ENCODE measurements at places on chromosomes 1 and 21.

DNA sequence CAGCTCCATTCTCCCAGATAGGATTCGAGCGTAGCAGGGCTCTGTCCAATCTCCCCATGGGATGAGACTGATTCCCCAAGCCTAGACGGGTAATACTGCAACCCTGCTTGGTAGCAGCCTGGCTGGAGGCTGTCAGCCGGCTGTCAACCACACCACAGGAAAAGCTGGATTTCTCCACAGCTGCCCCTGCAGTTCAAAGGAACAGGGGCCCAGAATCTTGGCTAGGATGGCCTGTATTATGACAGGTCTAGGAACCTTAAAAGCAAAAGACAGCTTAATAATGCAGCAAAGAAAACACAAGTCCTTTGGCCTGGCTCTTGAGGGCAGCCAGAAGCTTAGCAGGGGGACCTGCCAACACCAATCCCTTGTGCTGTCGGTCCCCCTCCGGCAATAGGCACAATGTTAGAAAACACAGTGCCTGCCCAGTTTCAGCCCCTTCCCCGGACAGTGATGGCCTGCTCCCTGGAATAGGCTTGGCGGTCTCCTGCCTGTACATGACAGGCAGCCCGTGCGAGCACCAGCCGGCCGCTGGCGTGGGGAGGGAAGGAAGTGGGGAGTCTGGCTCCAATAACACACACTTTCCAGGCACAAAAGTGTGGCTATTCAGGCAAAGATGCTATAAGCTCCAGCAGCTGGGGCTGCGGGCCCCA is 90.5 kb downstream of the TRABD2B start:
- no peak for DNase-seq

GRCh38 chr1:77290576-77290975 is 8.8 kb downstream of the AK5 start:
- no peak for DNase-seq

DNA sequence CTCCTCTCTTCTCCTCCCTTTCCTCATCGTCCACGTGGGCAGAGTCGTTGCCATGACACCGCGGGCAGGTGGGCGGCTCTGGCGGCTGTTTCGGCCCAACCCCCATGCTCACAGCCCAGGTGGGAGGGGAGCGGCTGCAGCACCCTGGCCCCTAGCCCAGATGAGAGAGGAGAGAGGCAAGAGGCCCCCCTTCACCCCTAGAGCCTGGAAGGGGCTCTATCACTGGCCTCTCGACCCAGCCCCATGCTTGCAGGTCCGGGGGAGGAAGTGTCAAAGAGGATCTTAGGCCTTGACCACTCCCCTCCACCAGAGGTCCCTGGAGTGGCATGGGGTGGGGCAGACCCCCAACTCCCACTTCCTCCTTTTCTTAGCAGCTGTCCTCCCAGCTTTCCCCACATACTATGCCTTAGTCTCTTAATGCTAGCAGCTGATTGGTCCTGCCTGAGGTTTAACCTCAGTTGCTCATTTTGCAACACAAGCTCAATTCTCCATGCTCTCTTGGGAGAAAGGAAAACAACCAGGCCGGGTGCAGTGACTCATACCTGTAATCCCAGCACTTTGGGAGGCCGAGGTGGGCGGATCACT is 10.4 kb downstream of the DLGAP3 start:
- DNase-seq, result no peak

GRCh38 chr1:9798236-9799130 is 25.3 kb downstream of the CLSTN1 start:
- no peak for DNase-seq

DNA sequence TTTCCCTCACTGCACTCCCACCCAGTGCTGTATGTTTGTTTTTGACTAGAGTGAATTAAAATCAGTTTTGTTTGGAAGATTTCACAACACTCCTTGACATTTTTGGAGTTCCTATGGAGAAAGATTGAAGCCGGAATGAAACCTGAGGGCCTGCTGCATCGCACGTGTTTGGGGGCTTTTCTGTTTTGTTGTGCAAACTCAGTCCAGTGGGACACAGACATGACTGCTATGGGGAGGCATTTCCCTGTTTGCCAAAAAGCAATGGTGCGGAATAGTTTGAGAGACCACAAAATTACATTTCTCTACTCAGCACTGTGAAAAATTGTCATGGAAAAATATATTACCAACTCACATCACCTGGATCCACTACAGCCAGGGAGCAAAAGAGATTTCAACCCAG is 43.8 kb upstream of the KCNE2 start:
- no peak for DNase-seq

GRCh38 chr1:116346943-116347673 is 25.9 kb upstream of the ATP1A1 start:
- no peak for DNase-seq

GRCh38 chr1:193703655-193704054 is 517.2 kb upstream of the B3GALT2 start:
- DNase-seq, result no peak

DNA sequence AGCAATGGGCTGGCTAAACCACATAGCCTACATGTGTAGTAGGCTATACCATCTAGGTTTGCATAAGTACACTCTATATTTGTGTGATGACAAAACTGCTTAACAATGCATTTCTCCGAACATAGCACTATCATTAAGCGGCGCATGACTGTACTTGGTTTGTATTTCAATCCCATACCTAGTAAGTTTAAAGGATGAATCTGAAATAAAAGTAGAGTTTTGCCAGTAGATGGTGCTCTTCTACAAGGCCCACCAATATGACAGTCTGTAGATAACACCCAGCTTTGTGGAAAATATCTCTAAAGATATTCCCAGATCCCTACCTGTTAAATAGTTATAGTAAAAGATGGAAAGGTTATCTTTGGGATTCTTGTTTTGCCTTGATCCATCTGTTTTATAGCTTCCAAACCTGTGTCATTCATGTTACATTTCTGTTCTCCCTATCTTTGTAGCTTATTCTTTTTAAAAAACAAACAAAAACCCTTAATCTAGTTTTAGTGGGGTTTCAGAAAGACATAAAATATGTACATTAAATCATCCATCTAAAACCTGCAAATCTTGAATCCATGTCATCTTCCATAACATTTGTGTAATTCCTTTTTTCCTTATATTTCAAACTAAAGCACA is 33.9 kb upstream of the ASPM start:
- DNase-seq, result no peak

- DNase-seq, result no peak
Observed at GRCh38 chr1:224500796-224501195, 66.2 kb upstream of the WDR26 start.

DNA sequence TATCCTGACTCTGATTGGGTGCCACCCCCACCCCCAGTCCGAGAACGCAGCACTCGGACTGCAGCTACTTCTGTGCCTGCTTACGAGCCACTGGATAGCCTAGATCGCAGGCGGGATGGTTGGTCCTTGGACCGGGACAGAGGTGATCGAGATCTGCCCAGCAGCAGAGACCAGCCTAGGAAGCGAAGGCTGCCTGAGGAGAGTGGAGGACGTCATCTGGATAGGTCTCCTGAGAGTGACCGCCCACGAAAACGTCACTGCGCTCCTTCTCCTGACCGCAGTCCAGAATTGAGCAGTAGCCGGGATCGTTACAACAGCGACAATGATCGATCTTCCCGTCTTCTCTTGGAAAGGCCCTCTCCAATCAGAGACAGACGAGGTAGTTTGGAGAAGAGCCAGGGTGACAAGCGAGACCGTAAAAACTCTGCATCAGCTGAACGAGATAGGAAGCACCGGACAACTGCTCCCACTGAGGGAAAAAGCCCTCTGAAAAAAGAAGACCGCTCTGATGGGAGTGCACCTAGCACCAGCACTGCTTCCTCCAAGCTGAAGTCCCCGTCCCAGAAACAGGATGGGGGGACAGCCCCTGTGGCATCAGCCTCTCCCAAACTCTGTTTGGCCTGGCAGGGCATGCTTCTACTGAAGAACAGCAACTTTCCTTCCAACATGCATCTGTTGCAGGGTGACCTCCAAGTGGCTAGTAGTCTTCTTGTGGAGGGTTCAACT is 2.1 kb downstream of the RBM15 start:
- no peak for DNase-seq

- DNase-seq, result peak; percentile 46
Observed at GRCh38 chr21:25639551-25640201, 618 bp downstream of the JAM2 start.

GRCh38 chr1:89306273-89306672 is 33.6 kb upstream of the GBP5 start:
- DNase-seq, result no peak

GRCh38 chr1:184493987-184494388 is 107.2 kb downstream of the C1orf21 start:
- no peak for DNase-seq

GRCh38 chr1:46442317-46443161 is 47.1 kb upstream of the DMBX1 start:
- peak; percentile 70 for DNase-seq

- DNase-seq, result no peak
Observed at GRCh38 chr1:27551953-27552312, 52.0 kb downstream of the AHDC1 start.

GRCh38 chr21:39397646-39398385 is 47.8 kb downstream of the LCA5L start:
- DNase-seq, result no peak

GRCh38 chr1:202584707-202585589 is 125.3 kb downstream of the SYT2 start:
- no peak for DNase-seq

DNA sequence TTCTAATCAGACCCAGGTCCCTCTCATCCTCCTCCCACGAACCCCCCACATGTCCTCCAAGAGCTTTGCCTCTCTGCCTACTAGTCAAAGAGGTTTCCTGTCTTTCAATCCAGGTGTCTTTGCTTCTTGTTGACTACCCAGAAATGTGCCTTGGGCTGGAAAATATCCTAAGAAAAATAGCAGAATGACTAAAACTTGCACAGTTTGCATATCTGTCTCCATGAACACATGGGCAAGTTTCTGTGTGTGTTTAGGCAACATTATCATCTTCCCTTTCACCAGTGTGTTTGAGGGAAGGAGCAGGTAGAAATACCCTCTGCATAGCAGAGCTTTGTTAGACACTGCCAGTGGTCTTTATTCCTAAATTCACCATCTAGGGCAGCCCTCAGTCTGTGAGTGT is 1.5 kb downstream of the C1orf116 start:
- no peak for DNase-seq

- peak; percentile 49 for DNase-seq
Observed at GRCh38 chr1:154463512-154463990, 38.5 kb upstream of the TDRD10 start.

DNA sequence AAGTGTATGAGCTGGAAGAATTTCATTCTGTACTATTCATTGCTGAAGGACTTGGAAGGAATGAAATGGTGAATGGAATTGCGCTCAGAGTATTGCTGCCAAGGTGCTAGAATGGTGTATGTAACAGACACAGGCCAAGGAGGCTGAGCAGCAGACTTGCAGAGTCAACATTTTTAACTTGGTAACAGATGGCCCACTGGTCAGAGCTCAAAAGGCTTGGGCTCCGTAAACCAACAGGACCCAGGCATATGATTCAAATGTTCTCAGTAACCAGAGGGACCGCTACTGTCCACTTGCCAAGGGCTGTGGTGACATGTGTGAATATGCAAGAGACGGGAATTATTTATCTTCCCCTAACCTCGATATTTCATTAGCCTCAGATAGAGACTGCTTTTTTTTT is 28.8 kb upstream of the PTGFRN start:
- no peak for DNase-seq

DNA sequence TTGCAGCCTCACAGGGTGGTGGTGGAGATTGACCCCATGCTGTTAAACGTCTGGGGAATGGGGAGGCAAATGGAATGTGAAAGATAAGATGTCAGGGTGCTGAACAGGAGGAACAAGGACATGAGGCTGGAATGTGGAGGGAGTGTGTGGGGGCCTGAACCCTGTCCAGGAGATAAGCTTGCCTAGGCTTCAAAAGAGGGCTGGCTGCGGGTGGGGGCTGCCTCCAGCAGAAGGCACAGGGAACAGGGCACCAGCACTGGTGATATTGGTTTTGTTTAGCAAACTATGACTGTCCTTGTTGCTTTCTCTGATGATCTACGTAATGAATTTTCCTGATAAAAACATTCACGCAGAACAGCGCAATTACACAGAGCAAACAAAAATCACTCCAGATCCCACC is 52.4 kb upstream of the LRP8 start:
- DNase-seq, result no peak

GRCh38 chr1:94265906-94266305 is 28.5 kb upstream of the ARHGAP29 start:
- DNase-seq, result no peak

- no peak for DNase-seq
Observed at GRCh38 chr1:244846653-244847052, 11.2 kb downstream of the COX20 start.

GRCh38 chr1:181504399-181504842 is 21.1 kb downstream of the CACNA1E start:
- DNase-seq, result no peak

DNA sequence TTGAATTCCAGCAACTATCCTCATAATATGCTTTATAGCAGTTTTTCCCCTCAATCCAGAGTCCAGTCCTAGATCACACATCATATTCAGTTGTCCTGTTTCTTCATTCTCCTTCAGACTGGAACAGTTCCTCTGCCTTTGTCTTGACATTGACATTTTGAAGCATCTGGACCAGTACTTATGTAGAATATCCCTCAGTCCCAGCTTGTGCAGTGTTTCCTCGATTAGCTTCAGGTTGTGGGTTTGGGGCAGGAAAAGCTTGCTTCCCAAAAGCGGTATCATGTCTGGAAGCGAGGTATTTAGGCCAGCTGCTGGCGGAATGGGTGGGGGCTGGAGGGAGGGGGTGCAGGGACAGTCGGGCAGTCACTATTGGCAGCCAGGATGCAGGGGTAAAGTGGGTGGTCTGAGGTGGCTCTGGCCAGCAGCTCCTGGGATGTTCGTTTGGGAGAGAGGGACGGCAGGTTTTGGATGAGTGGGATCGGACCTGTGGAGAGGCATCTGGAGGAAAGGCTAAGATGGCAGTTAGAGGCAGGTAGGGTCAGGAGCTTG is 6.5 kb downstream of the THEMIS2 start:
- DNase-seq, result no peak

DNA sequence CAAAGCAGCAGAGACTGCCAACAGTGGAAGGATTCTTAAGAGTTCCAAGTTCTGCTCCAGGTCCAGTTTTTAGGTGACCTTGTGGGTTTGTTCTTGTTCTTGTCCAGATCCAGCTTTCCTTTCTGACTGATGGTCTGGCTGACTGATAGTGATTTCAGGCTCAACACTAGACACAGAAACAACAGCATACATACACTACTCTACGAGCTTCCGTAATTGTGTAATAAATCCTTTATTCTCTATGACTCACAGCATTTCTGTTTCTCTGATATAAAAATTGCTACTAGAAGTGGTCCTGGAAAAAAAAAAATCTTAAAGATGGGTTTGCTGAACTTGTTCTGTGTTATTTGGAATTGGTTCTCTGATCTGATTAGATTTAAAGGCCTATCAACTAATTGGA is 62.2 kb upstream of the PTCH2 start:
- DNase-seq, result no peak

All from activated CD4-positive, alpha-beta T cell treated with anti-CD3 and anti-CD28 coated beads for 4 hours (primary cell).